ENCODE measurements at places on chromosomes 6 and 20.

DNA sequence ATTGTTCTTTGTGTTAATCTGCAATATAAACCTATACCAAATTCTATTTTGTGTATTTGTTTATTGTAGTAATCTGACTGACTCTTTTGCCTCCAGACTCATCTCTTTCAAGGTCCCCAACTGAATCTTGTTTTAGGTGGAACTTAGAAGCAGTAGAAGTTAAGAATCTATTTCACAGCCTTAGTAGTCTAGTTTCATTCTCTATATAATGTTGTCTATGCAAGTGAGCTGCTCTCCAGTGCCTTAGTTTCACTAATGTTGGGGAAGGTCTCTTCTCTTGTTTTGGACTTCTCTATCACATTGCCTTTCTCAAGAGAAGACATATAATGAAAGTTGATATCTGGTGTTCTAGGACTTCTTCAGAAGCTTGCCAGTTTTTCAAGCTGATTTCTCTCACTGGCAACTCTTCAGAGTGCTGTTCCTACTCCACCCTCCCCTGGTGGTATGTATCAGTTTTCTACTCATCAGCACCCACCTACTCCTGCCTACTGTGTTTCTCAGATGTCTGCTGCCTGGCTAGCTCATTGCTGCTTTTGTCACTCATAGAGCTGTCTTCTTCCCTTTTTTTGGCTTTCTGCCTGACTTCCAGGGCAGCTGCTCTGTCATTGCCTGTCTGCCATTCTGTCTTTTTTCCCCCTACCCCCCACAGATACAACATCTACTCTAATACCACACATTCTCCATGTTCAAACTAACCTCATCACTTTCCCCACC, 82.1 kb downstream of the PTPRA start:
- no peak for DNase-seq

GRCh38 chr6:29656798-29657197, at the start of gene MOG:
Gene MOG (plus strand): TSS chr6:29657092. CDS start chr6:29657210, 118 bp downstream.
- DNase-seq, result no peak

DNA sequence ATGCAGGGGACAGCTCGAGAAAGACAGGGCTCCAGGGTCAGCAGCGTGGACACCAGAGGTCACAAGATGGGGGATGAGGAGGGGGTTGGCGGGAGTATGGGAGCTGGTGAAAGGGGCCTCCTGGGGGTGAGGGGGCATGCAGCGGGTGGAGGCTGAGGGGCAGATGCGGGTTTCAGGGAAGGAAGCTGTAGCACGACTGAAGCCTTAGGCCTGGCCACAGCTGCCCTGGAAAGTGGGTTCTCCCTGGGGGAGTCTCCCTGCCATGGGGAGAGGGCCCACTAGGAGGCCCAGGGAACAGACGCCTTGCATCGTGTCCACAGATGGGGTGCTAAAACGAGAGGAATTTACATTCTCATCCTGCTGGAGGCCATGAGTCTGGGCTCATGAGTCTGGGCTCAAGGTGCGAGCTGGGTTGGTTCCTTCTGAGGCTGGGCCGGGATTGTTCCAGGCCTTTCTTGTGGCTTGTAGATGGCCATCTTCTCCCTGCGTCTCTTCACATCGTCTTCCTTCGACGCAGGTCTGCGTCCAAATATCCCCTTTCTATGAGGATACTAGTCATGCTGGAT, 18.0 kb downstream of the APCDD1L start:
- DNase-seq, result no peak

DNA sequence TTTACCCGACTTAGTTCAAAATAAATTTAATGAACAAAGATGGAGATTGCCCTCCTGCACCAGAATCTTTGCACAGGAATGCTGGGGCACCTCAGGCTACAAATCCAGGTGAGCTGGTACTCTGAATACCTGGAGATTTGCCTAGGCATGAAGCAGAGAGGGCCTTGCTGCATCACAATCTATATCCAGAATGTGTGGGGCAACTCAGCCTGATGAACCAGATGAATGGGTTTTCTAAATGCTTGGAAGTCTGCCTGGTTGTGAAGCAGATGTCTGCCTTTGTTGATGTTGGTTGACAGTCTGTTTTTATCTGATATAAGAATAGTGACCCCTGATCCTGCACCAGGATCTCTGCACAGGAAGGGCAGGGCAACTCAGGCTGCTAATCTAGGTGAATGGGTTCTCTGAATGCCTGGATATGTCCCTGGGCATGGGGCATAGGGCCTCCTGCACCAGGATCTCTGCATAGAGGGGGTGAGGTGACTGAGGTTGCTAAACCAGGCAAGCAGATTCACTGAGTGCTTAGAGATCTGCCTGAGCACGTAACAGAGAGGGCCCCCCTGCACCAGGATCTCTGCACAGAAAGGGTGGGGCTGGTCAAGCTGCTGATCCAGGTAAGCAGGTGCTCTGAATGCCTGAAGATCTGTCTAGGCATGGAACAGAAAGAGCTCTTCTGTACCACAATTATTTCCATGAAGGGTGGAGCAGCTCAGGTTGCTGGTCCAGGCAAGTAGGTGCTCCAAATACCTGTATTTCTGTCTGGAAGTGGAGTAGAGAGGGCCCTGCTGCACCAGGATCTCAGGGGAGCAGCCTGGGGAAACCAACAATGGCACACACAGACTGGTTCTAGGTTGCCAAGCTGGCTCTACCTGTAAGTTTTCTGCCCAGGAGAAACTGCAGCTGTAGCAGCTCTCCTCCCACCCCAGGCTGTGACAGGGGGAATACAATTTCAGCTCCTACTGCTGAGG, 437.5 kb downstream of the MMUT start:
- DNase-seq, result no peak

- DNase-seq, result peak; percentile 14
Observed at GRCh38 chr6:122400121-122400450, 634 bp downstream of the HSF2 start.

DNA sequence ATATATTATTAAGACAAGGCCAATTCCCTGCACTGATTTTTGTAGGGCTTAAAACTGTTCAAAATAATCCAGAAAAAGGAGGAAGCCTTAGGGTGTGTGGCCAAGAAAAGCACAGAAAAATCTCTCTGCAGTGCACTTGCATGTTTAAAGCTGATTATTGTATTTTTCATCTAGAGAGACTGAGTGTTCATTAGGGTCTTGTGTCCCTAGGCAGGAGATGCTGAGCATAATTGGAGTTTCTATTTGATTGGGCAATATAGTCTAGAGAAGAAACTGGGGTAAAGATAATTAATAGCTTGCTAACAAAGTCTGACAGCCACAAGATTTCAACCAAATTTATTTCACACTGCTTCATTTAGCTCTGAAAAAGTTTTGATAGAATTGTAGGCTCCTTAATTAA, 2.4 kb downstream of the FLRT3 start:
- no peak for DNase-seq

- DNase-seq, result peak; percentile 31
Observed at GRCh38 chr20:63895952-63896263, 982 bp downstream of the DNAJC5 start.

GRCh38 chr20:54624706-54625390, 149.5 kb downstream of the DOK5 start:
- DNase-seq, result no peak

- DNase-seq, result no peak
Observed at GRCh38 chr20:55252521-55252920, 752.8 kb downstream of the CBLN4 start.

- no peak for DNase-seq
Observed at GRCh38 chr6:41503827-41504465, 42.2 kb upstream of the FOXP4 start.

- no peak for DNase-seq
Observed at GRCh38 chr20:63125581-63125837, 90.4 kb downstream of the YTHDF1 start.

DNA sequence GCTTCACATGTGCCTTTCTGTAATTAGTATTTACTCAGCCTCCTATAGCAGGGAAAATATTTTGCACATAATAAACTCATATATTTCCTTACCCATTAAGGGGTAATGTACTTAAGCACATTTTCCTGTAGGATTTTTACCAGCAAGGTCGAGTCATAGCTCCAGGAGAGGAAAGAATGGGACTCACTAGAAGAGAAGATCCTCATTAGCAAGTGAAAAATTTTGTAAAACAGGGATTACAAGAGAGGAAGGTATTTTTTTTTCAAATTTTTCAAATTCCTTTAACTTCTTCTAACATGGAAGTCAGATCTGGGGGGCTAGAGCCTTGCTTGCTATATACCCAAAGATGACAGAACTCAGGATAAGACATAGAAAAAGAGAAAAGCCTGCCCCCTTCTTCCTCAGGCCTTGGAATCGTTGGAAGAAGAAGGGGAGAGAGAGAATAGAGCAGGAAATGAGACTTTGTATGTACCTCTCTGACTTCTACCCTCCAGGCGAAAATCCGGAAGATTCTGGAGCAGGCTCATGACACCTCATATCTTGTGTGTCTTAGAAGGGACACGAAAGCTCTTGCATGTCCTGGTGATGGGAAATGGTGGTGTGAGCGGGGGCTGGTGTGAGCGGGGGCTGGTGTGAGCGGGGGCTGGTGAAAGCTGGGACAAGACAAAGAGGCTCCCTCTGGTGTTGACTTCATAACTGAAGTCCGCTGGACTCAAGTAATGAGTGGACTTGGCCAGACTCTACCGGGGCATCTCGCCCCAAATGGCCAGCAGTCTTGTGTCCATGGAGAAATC, 256.9 kb upstream of the PLCB4 start:
- no peak for DNase-seq

DNA sequence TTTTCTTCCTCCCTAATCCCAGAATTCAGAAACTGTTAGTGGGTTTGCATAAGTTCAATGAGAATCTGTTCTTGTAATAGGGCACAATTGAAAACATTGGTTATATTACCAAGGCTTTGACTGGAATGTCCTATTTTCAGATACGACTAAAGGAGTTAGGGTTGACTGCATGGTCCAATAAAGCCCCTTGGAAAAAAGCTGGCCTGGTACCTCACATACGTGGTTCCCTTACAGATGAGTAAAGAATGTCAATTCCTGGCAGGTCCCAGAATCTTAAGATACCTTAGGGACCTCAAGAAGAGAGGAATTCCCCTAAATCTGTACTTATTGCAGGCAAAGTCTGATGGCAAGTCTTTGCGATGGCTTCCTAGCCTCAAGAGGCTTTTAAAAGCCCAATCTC, 4.6 kb downstream of the PPDPF start:
- DNase-seq, result no peak

GRCh38 chr6:27812805-27813492, 99.2 kb downstream of the OR2B2 start:
- no peak for DNase-seq

- no peak for DNase-seq
Observed at GRCh38 chr6:82333781-82334180, 29.8 kb upstream of the TPBG start.

GRCh38 chr6:157823528-157824370, 703 bp downstream of the SNX9 start:
- DNase-seq, result peak; percentile 86

GRCh38 chr20:42595625-42596024, 594.1 kb downstream of the PTPRT start:
- no peak for DNase-seq

DNA sequence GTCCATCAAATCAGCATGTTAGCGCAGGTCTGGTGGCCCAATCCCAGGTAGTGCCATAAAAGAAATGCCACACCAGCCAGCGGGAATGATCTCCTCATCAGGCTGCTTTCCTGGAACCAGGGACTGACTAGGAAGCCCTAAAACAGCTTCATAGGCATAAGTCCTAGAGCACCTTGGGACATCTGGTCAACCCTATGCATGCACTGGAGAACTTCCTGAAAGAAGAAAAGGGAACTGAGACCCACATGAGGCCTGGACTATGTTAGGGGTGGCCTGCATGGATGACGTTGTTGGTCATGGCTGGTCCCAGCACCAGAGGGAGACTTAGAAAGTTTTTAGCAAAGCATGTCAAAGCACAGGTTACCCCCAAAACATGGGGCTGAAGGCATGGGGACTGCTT, 7.6 kb upstream of the KCNK16 start:
- DNase-seq, result no peak

- no peak for DNase-seq
Observed at GRCh38 chr6:33424855-33425667, 5.2 kb downstream of the SYNGAP1 start.

GRCh38 chr20:34585019-34585418, 26.5 kb downstream of the MAP1LC3A start:
- no peak for DNase-seq

DNA sequence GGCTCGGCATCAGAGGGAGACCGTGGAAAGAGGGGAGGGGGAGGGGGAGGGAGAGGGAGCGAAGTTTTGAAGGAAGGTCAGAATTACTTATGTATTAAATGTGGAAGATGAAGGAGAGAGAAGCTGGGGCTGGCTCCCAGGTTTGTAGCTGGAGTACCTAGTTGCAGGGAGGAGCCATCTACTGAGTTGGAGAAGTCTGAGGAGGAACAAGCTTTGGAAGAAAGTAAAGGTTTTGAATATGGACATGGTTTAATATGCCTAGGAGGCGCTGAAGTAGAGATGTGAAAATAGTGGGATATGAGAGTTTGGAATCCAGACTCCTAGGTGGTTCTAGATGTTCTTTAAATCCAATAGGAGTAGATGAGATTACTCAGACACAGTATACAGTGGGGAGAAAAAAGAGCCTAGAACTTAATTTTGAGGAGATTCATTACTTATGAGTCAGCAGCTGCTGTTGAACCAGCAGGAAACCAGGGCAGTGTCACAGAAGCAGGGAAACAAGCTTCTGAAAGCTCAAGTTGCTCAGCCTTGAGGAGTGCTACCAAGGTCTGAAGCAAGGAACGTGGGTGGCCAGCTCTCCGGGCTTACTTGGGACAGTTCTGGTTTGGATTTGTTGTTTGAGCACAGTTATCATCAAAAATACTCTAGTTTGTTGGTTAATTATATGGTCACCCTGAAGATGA, 149.3 kb downstream of the UTRN start:
- peak; percentile 85 for DNase-seq

DNA sequence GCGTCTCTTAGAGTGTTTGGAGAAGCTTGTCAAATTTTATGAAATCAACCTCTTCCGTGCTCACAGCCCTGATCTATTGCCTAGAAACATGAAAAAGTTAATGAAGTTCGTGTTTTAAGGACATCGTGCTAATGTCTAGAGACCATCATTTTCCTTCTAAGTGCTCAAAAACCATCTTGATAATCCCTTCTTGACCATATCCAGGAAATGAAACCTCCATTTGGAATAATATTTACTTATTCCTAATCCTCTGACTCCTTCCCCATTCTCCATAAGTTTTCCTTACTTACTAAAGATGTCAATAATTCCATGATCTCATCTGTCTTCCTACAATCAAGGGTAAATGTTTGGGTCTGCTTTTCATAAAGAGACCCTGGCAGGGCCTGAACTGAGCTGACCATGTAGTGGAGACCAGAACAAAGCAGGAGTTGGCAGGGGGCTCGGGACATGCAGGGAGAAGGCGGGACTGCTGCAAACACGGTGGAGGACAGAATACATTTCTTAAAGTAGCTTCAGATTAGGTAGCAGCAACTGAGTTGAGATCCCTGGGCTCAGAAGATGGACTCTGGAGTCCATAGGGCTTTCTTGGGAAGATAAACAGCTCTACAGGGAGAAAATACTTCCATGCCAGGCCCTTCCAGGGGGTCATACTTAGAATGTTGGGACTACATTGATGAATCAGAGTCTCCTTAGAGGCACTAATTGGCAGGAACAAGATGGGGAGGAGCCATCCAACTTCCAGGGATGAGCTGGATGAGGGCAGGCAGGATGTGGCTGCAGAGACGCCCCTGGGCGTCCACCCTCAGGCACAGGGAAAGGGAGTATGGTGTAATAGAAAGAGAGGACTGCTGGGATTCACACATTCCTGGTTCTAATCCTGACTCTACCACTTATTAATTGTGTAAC, 100.7 kb downstream of the RIN2 start:
- peak; percentile 91 for DNase-seq

Data from fibroblast of mammary gland (primary cell).